Effector CD8-positive, alpha-beta T cell (primary cell): ENCODE measurements at places on chromosomes 3 and 15.

DNA sequence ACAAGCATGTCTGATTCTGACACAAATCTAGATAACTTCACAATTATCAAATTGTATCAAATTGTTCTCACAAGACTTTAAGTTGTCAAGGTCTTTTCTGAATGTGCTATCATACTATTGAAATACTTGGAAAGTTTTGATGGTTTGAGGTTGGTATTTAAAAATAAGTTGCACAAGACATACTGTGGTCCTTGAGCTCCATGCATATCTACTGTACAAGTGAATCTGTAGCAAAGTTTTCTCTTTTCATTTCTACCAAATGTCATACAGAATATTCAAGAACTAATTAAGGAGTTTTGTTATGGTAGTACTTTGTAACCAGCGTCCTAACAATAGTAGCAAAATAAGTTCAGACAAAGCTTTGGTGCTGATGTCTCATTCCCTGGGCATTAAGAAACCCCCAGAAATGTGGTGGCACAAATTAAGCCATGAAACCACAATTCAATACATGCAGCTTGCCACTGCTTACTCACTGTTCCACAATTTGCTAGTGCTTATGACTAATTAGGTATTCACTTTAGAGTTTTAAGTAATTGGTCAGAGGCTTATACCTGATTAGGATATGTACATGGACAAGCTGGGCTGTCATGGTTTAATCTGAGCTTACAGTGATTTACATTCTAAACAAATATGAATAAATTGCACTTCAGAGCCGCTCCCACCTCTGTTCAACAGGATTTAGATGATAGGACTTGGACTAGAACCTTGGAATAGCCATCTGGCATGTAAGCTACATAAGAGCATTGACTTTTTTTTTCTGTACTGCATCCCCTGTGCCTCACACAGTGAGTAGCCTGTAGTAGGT lies 8.8 kb downstream of the TBC1D23 start:
- no peak for DNase-seq

DNA sequence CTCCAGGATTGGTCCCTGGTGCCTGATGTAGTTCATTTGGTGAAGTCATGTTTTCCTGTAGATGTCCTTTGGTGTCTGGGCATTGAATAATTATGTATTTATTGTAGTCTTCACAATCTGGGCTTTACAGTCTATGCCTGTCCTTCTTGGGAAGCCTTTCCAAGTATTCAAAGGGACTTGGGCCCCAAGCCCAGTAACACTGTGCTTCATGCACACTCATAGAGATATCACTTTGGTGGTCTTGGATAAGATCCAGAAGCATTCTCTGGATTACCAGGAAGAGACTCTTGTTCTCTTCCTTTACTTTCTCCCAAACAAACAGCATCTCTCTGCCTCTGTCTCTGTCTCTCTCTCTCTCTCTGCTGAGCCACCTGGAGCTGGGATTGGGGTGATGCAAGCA lies 281.1 kb upstream of the GOLGA6L4 start:
- no peak for DNase-seq

DNA sequence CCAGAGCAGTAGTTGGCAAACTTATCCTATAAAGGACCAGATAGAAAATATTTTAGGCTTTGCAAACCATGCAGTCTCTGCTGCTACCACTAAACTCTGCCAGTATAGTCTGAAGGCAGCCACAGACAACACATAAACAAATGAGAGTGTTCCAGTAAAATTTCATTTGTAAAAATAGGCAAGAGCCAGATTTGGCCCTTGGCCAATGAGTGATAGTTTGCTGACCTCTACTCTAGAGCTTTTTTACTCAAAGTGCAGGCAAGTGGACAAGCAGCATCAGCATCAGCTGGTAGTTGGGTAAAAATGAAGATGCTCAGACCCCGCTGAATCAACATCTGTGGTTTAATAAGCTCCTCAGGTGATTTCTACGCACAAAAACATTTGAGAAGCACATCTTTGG lies 269.8 kb downstream of the NTRK3 start:
- no peak for DNase-seq

GRCh38 chr15:82543160-82543559 lies 2.9 kb upstream of the RPS17 start:
- no peak for DNase-seq

DNA sequence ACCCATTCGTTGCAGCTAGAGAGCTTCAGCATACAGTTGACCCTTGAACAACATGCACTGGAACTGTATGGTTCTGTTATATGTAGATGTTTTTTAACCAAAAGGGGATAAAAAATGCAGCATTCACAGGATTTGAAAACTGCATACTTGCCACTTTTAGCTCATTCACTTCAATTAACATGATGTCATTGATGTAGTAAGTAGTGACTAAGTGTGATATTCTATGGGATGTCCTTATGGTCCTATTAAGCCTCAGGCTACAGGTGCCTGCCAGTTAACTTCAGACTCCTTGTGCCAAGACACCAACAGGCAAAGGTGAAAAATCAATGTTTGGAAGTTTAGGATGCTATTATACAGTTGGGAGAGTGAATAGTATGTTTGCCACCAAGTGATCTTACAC lies 553.6 kb upstream of the NECTIN3 start:
- DNase-seq: no peak

- no peak for DNase-seq
Observed at GRCh38 chr3:146115619-146116018, 45.4 kb downstream of the PLOD2 start.

DNA sequence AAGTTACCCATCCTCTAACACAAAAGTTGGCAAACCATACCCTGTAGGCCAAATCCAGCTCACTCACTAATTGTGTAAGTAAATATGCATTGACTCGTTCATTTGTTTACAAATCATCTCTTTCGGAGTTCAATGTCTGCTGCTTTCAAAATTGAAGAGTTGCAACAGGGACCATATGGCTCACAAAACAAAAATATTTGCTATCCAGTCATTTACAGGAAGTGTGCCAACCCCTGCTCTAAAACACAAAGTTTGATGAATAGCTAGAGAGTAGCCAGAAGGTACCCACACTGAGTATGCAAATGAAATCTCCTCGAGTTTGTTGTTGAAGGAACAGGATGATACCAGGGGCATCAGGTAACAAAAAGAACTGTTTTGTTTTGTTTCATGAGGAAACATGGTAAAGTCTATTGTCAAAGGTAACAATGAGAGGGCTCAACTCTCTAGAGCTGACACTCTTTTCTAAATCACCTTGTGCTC lies 236.2 kb upstream of the THBS1 start:
- DNase-seq: no peak
